ENCODE measurements at places on chromosomes 2 and 18. TPM values are rescaled to one million over a fixed set of nuclear protein-coding genes. Genes with fewer than 3 reads are reported as not detected.

VAMP5 gene
- total RNA-seq, result 60.0 TPM

ICOS gene
- total RNA-seq, result not detected

IL1RL1 gene
- total RNA-seq, result 144 TPM

LPIN2 gene
- 27.5 TPM for total RNA-seq

MC5R gene
- total RNA-seq, result not detected

CPO gene
- total RNA-seq, result not detected

LBX2 gene
- total RNA-seq, result 2.4 TPM

DNAH7 gene
- total RNA-seq, result 0.11 TPM

PTPN2 gene
- total RNA-seq, result 17.5 TPM

CNDP1 gene
- total RNA-seq, result not detected

GPR45 gene
- total RNA-seq, result not detected

DNA sequence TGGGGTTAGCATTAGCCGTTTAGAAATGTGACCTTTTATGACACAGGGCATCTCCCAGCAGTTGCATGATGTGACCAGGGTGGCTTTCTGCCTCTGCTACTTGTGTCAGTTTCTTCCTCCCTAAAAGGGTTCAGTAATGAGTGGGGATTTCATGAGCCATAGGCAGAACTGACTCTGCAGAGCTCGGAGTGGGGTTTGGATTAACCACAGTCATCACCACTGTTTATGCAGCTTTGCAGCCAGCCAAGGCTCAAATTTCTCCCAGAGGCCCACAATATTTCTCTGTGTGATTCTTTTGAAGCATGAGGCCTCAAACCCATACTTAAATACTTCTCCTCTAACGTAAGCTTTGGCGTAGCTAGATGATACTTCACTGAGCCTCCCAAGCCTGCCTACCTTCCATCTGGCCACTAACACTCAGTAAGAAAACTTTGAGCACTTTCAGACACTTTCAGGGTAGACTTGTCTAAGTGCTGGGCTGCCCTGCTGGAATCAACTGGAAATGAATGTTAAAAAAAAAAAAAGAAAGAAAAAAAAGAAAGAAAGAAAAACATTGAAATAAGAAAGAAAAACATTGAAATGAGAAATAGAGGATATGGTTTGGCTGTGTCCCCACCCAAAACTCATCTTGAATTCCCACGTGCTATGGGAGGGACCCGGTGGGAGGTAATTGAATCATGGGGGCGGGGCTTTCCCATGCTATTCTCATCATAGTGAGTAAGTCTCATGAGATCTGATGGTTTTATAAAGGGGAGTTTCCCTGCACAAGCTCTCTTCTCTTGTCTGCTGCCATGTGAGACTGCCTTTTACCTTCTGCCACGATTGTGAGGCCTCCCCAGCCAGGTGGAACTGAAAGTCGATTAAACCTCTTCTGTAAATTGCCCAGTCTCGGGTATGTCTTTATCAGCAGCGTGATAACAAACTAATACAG, 11.5 kb upstream of the LAPTM4A start:
- no peak for DNase-seq

DNA sequence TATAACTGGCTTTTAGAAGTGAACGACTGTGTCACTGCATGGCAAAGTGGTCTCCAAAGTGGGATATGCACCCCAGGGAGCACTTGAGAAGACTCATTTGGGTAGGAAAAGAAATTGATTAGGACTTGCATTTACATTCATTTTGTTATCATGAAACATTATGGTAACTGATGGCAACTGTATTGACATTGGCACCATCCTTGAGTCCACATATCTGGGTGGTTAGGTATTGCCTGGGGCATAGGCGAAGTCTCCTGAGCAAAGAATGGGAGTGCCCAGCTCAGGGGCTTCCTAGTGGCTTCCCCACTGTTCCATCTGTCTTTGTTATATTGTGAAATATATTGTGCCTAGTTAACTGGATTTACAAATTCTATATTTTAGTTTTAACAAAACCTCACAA, 29.2 kb downstream of the SPATS2L start:
- no peak for DNase-seq

GRCh38 chr2:219598308-219599078, 836 bp downstream of the STK11IP start:
- DNase-seq, result no peak

DNA sequence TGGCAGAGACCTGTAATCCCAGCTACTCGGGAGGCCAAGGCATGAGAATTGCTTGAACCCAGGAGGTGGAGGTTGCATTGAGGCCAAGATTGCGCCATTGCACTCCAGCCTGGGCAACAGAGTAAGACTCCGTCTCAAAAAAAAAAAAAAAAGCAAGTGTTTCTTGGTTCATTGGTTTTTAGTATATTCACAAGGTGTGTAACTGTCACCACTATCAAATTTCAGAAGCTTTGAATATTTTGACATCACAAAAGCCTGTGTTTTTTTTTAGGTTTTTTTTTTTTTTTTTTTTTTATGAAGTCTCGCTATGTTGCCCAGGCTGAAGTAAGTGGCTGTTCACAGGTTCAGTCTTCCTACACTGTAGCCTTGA, 16.7 kb downstream of the DDX1 start:
- DNase-seq, result no peak

GRCh38 chr18:31591628-31592027, at the start of gene TTR:
TTR (plus strand) TSS chr18:31591877; CDS start chr18:31591903, 26 bp downstream.
- no peak for DNase-seq

DNA sequence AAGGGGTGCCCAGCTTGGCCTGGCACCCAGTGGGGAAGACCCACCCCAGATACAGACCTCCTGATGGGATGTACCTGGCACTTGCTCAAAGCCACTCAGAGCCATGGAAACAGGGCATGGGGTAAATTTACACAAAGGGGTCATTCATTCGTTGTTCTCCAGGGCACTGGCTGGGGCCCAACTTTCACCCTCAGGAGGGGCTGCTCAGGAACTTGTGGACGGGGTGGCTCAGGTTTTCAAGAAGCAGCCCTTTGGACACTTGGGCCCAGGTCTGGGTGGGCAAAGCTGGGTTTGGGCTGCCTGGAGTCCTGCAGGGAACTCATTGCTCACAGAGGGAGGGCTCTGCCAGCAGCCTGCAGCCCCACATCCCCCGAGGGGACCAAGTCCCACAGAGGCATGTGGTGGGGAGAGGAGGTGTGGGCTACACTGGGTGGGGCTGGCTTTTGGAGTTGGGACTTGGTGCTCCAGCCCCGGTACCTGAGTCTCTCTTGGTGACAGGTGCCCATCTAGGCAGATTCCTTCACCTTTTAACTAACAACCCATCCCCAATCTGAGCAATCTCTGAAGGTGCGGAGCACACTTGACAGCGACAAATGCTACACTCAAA, 172.3 kb downstream of the CELF4 start:
- no peak for DNase-seq

DNA sequence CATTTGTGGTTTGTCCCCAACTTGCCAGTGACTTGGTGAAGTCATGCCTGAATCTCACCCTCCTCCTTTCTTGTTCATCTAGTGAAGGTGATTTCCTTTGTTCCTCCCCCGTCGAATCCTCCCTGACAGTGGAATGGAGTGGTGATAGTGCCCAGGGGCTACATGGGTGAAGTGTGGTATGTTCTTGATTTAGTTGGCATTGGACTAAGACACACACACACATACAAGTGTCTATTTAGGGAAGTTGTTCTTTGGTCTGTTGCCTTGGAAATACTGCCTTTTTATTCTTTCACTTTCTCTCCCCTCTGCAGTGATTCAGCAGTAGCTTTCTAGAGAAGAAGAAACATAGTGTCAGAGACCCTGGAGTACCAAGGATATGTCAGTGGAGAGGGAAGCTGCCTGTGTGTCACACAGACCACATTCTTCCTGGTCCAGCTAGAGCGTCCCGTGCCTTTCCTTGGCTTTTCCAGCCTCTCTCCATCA, 10.9 kb downstream of the INPP4A start:
- no peak for DNase-seq

GRCh38 chr2:186044761-186045160, 306.2 kb downstream of the FSIP2 start:
- DNase-seq, result no peak

DNA sequence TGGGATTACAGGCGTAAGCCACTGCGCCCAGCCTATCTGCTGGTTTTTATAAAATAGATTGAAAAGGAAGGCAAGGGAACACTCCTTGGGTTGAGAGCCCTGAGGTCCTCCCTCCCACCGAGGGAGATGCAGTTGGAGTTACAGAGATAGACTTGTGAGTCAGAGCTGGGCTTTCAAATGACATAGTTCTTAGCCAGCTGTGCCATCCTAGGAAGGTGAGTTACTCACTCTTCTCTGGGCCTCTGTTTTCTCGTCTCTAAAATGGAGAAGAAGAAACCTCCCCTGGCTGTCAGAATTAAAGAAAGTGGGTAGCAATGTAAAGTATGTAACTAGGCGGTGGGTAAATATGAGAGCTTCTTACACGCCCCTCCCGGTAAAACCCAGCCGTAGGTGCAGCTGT, 2.4 kb downstream of the LRRFIP1 start:
- DNase-seq, result no peak

DNA sequence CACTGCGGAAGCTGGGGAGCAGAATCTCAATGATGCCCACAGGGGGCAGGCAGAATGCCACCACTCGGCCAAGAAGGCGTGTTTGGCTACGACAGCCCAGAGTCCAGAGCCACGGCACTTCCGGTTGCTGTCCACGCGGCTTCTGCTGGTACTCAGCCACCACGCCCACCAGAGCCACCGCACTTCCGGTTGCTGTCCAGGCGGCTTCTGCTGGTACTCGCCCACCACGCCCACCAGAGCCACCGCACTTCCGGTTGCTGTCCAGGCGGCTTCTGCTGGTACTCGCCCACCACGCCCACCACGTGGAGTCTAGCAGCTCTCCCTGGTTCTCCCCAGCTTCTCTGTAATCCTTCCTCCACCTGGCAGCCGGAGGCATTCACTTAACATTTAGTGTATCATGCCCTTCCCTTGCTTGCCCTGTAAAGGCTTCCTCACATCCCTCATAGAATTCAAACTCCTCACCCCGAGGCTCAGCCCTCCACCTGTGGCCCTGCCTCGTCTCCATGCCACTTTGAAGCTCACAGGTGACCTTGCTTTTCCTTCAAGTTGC, 40.1 kb upstream of the APCDD1 start:
- DNase-seq, result no peak

DNA sequence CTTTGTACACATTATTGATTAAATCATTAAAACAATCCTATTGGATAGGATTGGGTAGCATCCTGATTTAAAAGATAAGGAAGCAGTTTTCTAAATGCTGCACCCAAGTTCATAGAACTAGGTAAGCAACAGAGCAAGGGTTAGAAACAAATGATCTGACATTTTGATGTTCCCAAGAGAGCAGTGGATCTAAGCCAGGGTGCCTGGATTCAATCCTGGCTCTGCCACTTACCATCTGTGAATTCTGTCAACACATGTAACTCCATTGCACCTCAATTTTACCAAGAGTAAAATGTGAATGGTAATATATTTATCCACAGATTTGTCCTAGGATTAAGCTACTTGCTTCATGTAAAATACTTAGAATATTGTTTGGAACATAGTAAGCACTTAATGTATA, 982.6 kb upstream of the FANCL start:
- DNase-seq, result no peak

DNA sequence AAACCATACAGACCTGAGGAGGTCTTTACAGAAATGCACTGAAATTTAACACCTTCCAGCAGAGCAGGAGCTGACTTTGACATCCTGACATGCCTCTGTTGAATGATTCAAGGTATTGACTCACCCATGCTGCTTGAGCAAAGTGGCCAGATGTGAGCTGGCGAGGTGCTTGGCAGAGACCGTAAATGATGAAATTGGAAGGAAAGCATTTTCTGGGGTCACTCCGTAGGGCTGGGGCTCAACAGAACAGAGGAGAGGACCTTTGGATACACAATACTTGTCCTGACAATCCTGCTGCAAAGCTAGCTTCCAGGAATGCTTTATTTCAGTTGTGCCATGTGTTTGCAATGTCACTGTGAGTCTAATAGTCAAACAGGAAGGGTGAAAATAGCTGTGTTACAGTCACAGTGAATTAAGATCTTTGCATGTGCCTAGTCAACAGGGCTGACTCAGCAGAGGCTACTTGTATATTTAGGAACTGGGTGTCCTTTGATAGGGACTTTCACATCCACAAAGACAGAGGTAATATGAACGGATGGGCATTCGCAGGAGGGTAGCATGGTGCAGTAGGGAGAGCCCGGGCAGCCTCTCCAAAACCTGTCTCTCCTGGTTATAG, 31.6 kb upstream of the NCK2 start:
- DNase-seq, result no peak

DNA sequence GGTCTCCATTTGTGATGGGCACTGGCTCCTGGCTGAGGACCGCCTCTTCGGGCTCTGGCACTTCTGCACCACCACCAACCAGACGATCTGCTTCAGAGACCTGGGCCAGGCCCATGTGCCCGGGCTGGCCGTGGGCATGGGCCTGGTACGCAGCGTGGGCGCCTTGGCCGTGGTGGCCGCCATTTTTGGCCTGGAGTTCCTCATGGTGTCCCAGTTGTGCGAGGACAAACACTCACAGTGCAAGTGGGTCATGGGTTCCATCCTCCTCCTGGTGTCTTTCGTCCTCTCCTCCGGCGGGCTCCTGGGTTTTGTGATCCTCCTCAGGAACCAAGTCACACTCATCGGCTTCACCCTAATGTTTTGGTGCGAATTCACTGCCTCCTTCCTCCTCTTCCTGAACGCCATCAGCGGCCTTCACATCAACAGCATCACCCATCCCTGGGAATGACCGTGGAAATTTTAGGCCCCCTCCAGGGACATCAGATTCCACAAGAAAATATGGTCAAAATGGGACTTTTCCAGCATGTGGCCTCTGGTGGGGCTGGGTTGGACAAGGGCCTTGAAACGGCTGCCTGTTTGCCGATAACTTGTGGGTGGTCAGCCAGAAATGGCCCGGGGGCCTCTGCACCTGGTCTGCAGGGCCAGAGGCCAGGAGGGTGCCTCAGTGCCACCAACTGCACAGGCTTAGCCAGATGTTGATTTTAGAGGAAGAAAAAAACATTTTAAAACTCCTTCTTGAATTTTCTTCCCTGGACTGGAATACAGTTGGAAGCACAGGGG, 5.5 kb downstream of the TMEM37 start:
- DNase-seq, result no peak

- DNase-seq, result no peak
Measured at GRCh38 chr18:70578480-70578879, 289.6 kb downstream of the SOCS6 start.

DNA sequence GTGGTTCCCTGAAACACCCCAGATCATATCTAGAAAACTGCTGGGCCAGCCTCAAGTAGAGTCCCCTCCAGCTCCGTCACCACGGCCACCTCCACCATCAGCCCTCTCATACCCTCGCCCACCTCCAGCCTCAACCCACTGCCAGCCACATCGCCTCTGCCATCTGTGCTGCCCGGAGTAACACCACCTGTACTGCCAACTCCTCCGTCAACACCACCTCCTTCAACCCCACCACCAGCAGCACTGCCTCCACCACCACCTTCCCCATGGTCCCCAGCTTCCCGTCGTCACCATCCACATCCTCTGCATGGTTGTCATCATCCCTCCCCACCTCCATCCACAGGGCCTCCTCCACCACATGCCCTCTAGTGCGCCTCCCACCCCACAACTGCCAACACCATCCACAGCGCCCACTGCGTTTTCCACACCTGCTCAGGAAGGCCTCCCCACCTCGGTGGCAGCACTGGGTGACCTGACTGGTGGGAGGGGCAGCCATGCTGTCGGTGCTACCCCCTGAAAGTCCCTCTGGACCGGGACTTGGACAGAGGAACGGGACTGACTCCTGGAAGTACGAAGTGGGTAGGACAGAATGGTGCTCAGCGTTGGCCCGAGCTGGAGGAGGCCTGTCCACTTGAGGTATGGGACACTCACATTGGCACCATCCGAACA, 1.6 kb downstream of the SNED1 start:
- no peak for DNase-seq
